ENCODE measurements at places on chromosomes 7 and 10. TPM values are rescaled to one million over a fixed set of nuclear protein-coding genes. Genes with fewer than 3 reads are reported as not detected.

DNA sequence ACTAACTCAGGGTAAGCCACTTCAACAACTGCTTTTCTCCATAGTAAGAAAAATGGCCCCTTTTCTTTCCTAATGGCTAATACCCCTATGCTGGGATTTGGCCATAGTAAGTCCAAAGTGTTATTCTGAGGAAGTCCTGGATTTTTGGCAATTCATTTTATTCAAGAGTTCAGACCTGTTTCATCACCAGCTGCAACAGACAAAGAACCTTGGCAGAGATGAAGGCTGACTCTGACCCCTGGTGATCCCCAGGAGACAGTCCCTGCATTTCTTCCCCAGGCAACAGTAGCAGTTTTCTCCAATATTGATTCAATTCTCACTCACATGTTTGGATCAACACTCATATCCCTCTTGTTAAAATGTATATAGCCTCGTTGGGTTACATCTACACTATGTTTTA, 145.2 kb downstream of the RNF133 start:
- H3K36me3 ChIP-seq = no peaks in the 10 kb centered on the region
- H3K27me3 ChIP-seq = no peaks in the 10 kb centered on the region
- H3K4me1 ChIP-seq = no peaks in the 10 kb centered on the region
- H3K27ac ChIP-seq = no peak overlapping the region
- no peak for DNase-seq

The RSPH10B2 gene
- total RNA-seq = not detected

The SLC35B4 gene
- total RNA-seq = 18.6 TPM

DNA sequence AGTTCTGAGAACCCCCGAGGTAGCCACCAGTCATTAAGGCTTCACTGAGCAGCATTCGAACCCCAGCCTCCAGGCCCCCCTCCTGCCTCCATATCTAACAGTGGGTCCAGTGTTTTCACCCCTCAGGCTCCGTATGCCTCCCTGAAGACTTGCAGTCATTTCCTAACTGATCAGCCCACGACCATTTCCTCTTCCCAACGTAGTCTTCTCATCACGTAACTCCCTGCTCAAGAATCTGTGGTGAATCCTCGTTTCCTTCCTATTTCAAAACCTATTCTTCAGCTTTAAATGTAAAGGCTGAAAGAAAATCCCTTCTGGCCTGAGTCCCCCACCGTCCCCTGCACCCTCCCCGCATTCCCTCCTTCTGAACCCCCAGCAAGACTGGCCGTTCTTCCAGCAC, 21.1 kb downstream of the FRMD4A start:
- H3K36me3 ChIP-seq = no peaks in the 10 kb centered on the region
- peaks cover 17% of the 10 kb centered on the region for H3K27me3 ChIP-seq
- no peaks in the 10 kb centered on the region for H3K4me1 ChIP-seq

GRCh38 chr10:15245530-15245929, 77.0 kb upstream of the NMT2 start:
- no peaks in the 10 kb centered on the region for H3K36me3 ChIP-seq
- H3K27ac ChIP-seq = no peak overlapping the region
- H3K4me1 ChIP-seq = no peaks in the 10 kb centered on the region

DNA sequence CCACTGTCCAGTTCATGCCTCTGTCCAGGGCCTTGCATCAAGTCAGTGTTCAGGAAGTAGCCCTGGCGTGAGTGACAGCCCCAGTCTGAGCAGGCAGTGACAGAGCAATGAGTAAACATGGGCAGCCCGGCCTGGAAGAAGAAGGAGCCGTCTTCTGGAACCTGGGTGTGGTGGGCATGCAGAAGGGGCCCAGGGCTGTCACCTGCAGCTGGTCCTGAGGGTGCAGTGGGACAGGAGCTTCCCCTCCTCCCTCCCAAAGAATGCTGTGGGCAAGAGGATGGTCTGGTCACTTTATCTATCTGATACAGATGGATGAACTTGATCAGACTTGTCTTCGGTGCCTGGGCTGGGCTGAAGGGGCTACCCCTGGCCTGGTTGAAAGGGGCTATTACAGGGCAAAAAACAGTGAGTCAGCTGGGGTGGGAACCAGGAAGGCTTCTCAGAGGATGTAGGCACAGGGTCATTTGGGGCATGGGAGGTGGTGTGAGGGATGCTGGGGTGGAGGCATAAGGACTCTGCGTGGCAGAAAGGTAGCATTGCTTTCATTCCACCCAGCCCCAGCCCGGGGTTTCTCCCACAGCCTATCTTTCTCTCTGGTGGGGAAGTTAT, 42.7 kb upstream of the PPIF start:
- peaks cover under 1% of the 10 kb centered on the region for H3K4me1 ChIP-seq
- no peak overlapping the region for H3K4me3 ChIP-seq
- no peak for DNase-seq
- H3K27ac ChIP-seq = no peak overlapping the region

GRCh38 chr10:125164421-125164820, 4.1 kb upstream of the CTBP2 start:
- no peaks in the 10 kb centered on the region for H3K4me1 ChIP-seq
- no peak overlapping the region for H3K4me3 ChIP-seq
- H3K36me3 ChIP-seq = no peaks in the 10 kb centered on the region
- DNase-seq = no peak

The ACHE gene
- 0.30 TPM for total RNA-seq

DNA sequence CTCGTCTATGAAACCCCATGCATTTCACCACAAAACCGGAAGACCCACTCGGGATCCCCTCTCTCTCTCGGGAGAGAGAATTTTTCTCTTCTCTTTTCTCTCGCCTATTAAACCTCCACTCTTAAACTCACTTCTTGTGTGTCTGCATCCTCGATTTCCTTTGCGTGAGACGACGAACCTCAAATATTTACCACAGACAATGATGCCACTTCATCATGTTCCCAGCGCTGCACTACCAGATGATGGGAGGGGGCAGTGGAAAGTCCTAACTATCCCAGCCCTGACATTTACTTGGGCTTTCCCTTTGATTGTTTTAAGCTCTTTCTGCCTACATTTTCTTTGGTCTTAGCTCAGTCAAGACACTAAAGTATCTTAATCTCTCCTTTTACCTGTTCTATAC, 906.7 kb downstream of the GRID1 start:
- no peaks in the 10 kb centered on the region for H3K36me3 ChIP-seq
- H3K27me3 ChIP-seq = no peaks in the 10 kb centered on the region
- H3K4me3 ChIP-seq = no peak overlapping the region
- H3K27ac ChIP-seq = no peak overlapping the region

The CUBN gene
- 1.3 TPM for total RNA-seq

DNA sequence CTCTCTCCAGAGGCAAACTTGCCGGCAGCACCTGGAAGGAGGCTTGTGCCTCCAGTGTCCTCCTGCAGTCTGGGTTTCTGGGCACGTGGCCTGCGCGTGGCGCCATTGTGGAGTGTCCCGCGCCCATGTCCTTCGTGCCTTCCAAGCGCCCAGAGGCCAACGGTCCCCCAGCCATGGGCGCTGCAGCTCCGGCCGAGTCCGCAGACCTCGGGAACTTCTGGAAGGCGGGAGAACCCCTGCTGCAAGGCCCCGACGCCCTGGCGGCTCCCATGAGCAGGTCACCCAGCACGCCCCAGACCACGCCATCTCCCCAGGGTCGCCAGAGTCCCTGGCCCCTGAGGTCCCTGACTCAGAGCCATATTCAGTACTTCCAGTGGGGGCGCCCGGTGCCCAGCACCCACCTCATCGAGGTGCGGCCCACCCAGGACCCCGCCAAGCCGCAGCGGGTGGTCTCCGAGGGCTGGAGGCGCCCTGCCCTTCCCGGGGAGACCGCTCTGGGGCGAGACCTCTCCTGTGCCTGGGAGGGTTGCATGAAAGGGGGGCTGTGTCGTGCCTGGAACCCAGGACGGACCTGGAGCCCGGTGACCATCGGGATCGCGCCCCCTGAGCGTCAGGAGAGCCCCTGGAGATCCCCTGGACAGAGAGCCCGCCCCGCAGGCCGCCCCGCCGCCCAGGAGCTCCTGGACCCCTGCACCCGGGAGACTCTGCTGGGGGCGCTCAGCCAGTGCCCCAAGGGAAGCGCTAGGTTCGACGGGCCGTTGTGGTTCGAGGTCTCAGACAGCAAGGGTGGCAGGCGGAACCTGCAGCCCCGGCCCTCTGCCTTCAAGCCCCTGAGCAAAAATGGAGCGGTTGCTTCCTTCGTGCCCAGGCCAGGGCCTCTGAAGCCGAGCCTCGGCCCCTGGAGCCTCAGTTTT, at the start of gene POM121L12:
POM121L12 (plus strand) TSS at position 135 of the 914 bp plus-strand sequence; CDS start at position 174, 39 bp downstream.
- peaks cover 45% of the 10 kb centered on the region for H3K27me3 ChIP-seq

DNA sequence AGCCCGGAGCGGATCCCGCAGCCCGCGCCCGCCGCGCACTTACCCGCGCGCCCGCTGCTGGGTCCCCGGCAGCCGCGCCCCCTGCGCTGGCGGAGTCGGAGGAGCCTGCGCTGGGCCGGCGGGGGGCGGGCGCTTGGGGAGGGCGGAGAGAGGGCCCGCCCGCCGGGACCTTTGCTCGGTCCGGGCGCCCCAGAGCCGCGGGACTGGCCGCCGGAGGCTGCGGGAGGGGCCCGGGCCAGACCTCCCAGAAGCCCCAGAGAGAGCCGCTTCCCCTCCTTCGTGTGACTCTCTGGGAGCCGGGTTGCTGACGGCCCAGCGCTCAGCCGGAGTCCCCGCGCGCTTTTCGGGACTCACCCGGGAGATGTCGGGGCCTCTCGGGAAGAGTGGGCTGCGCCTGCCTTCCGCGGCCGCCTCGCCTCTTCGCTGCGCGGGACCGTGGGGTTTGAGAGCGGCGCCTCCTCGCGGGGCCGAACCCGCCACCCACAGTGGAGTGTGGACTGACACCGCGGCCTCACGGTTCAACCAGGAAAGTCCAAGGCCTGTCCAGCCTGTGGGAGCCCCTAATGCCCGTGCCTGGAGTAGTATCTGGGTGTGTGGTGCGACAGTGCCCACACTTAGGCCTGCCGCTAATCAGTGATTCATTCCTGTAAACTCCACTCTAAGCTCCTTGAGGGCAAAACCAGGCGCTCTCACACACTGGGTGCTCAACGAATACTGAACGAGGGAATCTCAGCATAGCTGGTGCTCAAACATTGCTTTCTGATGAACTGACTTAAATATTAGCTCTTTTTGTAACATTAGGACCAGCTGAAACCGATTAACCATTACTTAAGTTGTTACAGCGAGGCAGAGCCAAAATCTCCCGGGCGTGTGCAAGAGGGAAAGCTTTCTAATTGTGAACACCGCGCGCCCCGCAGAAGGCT, at the start of gene GSDME:
GSDME (minus strand) TSS at position 112 of the 923 bp plus-strand sequence. CDS start 7,690 bp downstream, outside the sequence.
- peak; percentile 65 for DNase-seq
- peak within 1 kb of the TSS; percentile 92 for H3K27ac ChIP-seq
- peak within 1 kb of the TSS; percentile 90 for H3K4me3 ChIP-seq
- peaks cover 23% of the 10 kb centered on the region for H3K4me1 ChIP-seq

The ANKRD26 gene
- 6.5 TPM for total RNA-seq

GRCh38 chr10:80453056-80453841, 861 bp upstream of the TSPAN14 start:
- H3K4me3 ChIP-seq = peak overlapping the region; percentile 79
- H3K4me1 ChIP-seq = peaks cover 15% of the 10 kb centered on the region
- peaks cover 6% of the 10 kb centered on the region for H3K36me3 ChIP-seq
- no peaks in the 10 kb centered on the region for H3K27me3 ChIP-seq

The OPN4 gene
- total RNA-seq = not detected

The TSPAN33 gene
- 1.7 TPM for total RNA-seq

DNA sequence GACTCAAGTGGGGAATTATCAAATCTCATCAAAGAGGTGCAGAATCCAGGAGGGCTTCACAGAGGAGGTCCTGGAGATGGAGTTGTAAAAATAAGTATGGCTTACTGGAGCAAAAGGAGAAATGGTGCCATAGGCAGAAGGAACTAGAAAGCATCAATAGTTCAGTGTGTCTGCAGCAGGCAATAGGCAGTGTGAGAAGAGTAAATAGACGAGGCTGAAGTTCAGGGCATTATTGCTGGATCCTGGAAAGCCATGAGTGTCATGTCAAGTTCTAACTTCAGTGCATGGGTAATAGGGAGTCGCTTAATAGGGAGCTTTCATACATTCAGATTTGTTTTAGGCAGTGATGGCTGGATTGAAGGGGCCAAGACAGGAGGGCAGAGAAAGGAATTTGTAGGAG, 39.3 kb downstream of the CYP26A1 start:
- no peaks in the 10 kb centered on the region for H3K27me3 ChIP-seq
- H3K4me3 ChIP-seq = no peak overlapping the region
- no peaks in the 10 kb centered on the region for H3K4me1 ChIP-seq
- DNase-seq = no peak

DNA sequence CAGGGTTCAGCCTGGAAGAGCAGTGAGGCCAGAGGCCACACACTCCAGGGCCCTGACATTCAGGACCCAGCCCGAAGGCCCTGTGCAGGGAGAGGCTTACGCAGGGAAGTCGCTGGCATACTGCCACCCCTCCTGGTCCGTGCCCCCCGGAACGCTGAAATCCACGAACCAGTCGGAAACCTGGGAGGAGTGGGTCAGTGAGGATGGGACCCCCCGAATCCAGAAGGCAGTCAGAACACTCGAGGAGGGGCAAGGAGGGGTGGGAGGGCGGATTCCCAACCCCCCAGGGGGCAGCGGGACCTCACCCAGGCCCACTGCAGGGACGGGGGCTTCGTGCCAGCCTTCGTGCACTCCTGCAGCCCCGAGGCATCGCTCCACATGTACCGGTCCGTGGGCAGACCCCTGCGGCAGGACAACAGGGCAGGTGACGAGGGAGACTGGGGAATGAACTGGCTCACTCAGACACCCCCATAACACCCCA, 13.5 kb downstream of the BHLHA15 start:
- no peaks in the 10 kb centered on the region for H3K4me1 ChIP-seq
- H3K36me3 ChIP-seq = peaks cover 5% of the 10 kb centered on the region
- H3K27ac ChIP-seq = no peak overlapping the region
- no peak for DNase-seq

DNA sequence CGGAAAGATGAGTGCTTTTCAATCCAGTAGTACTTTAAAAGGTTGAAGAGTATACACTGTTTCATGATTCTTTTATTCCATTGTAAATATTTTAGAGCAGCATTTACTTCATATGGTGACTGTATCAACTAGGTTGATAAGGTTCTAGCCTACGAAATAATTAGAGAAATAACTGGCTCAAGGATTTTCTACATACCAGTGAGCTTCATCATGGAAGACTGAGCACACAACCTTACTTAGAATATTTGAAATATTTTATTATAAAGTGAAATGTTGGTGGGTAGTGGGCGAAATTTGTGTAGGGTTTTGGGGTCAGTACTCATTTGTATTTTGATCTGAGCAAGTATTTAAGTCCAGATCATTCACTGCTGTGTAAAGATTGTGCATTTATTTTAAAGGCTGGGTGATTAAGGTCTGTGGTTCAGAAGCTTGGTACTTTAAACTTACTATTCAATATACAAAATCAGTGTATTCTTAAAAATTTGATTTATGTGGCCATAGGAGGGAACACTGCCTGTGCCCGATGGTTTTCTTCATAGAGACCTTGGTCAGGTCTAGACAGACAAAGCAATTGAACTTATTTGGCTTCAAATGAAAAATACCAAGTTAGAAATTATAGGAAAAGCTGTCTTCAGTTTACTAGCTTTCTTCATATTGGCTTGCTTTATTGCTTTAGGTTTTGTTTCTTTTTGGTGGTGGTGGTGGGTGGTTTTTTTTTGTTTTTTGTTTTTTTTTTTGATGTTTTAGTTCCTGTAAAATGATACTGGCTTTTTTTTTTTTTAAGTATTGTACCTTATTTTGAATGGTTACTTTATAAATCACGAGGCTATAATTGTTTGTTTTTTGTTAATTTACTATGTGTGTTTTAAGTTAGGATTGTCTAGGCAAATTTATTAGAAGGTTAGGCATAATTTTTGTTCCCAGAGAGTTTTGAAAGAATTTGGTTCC, 3.0 kb downstream of the KMT2E start:
- H3K4me1 ChIP-seq = peaks cover 22% of the 10 kb centered on the region
- DNase-seq = no peak
- peak overlapping the region; percentile 82 for H3K27ac ChIP-seq
- peak overlapping the region; percentile 100 for H3K4me3 ChIP-seq
